ENCODE measurements at places on chromosomes 11 and 22.
A peak's percentile ranks its signal among the peaks of the same experiment; 100 is the strongest.

DNA sequence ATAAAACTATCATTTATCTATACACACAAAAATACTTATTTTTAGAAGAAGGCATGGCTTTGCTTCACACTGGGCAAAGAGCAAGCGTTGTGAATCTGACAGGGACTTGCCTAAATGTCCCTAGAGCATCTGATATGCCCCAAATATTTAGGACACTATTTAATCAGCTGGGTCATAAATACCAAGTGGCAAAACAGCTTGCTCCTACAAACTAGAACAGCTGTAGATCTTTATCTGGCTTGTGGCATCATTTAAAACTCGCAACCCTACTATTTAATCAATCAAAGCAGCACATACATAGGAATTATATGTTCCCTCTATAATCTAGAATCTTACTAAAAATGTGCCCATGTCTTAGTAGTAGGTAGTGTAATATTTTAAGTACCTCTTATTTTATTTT is 999.5 kb downstream of the JRKL start:
- DNase-seq = no peak

DNA sequence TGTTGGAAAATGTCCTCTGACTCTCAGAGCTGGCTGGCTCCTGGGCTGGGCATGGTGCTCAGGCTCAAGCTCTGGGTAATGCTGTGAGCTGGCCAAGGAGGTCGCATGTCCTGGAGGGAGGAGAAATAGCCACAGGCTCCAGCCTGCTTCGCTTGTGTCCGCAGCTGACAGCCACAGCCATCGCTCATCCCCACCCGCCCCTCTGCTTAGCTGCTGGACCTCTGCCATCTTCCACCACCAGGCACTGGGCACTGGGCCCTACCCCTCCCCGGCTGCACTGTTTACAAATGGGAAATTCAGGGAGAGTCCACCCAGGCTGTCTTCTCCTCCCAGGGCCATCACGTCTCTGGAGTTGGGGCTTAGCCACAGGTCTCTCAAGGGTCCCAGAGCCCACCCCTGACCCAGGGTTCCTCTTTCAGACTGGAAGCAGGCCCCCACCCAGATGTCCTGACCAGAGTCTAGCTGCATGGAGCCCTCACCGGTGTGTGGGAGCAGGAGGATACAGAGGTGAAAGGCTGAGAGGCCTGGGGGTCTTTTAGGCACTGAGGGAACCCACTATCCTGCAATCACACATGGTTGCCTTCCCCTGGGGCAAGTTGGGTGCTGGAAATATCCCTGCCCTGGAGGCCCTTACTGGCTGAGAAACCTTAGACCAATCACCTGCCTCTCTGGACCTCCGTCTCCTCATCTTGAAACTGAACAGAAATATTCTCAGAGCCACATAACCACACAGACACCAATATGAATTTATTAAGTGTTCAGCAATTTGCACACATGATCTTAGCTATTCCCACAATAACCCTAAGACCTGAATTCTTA is 62.7 kb downstream of the CD82 start:
- DNase-seq = peak; percentile 70

DNA sequence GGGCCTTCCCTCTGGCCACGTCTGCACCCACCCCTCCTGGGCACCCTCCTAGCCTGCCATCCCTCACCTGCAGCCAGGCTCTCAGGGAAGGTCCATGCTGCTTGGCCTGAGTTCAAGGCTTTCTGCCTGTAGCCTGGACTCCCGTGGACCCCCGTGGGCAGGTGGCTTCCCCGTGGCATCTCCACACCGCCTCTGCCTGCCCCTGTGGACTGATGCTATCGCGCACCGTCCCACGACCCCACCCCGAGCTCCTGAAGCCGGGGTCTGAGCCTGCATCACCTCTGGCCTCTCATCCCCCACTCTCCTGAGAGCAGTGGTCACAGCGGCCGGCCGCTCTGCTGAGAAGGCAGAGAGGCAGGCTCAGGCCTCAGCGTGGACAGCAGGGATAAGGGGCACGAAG is 4.5 kb downstream of the IFITM5 start:
- no peak for DNase-seq

DNA sequence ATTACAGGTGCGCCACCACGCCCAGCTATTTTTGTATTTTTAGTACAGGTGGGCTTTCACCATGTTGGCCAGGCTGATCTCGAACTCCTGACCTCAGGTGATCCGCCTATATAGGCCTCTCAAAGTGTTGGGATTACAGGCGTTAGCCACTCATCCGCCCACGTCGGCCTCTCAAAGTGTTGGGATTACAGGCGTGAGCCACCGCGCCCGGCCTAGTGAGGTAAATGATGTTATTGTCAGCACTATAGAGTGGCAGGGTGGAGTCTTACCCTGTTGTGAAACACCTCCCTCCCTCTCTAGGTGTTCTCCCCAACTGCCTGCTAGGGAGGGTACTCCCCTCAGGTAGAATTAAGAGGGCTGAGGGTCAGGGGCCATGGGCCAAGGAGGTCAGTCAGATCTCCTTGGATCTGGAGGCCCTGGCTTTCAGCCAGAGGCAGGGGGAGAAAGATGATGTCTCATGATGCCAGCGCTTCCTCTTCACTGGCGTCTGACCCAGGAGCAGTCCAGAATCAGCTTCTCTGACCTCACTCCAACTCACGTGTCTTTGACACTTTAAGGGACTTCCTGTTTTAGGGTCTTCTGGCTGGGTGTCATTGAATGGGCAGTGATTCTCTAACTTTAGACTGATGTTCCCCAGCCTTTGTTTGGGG is 2.0 kb downstream of the GGA1 start:
- no peak for DNase-seq

DNA sequence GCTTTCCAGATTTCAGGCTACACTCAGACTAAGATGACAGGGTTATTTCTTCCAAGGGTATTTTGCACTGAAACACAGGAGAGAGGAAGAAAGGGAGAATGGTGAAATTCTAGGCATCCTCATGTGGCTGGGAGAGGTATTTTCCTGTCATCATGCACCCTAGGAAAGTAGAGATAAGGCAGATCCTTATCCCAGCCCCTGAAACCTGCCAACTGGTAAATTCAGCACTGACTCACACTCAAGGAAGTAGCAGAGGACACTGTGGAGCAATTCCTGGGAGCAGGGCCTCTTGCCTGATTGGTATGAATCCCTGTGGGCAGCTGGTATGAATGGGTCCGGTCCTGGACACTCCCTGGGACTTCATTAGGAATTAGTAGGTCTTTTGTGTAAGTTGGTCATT is 37.6 kb upstream of the SLC5A1 start:
- no peak for DNase-seq

GRCh38 chr11:82936261-82936660 is 34.7 kb downstream of the DDIAS start:
- DNase-seq = no peak

- no peak for DNase-seq
Measured at GRCh38 chr11:76655501-76656049, 15.0 kb downstream of the LRRC32 start.

DNA sequence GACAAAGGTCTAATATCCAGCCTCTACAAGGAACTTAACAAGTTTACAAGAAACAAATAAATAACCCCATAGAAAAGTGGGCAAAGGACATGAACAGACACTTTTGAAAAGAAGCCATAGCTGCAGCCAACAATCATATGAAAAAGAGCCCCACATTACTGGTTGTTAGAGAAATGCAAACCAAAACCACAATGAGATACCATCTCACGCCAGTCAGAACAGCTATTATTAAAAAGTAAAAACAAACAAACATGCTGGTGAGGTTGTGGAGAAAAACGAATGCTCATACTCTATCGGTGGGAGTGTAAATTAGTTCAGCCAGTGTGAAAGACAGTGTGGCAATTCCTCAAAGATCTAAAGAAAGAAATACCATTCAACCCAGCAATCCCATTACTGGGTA is 5.6 kb upstream of the SLC22A25 start:
- DNase-seq = no peak

- DNase-seq = no peak
Measured at GRCh38 chr22:31585161-31585859, 76.7 kb downstream of the PISD start.

DNA sequence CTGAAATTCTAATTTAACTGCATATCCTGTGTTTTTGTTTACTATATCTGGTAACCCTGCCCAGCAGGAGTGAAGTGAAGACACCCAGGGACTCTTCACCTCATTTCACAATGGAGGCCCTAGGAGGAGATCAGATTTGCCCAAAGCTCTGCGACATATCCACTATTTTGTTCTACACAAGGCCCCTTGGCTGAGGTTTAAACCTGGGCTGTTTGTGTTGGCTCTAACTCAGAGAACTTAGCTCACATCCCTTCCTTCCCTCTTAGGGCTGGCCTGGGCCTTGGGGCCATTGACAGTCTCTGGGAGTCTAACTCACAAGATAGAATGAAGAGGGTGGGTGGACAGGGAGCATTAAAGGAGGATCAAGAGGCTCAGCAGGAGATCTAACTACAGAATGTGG is 8.2 kb upstream of the PLA2G3 start:
- DNase-seq = no peak
